ENCODE measurements at places on chromosomes 4 and X.

DNA sequence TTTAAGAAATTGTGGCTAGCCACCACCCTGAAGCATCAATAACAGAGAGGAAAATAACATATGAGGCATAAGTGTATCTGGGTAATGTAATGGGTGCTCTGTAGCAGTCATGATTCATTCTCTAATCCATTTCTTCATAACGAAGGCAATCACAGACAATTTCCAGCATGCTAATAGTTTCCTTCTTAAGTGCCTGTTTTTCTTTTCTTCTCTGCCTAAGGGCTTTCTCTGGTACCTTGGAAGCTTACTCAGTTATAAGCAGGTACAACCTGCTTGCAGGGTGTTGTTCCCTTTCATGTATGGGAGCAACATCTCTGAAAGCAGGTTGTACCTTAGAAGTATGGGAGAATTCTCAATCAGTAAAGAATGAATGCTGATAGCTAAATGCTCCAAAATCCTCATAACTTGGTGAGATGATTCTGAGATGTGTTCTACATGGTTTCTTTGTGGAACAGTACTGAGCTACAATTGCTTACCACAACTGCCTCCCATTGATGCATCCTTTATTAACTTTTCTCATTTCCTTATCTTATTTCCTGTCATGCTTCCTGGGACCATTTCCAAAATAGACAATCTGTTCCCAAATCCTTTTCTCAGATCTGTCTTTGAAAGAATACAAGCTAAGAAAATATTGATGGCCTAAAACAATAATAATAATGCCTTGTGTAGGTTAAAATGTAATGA, 247.6 kb downstream of the PAPSS1 start:
- no peak for DNase-seq

DNA sequence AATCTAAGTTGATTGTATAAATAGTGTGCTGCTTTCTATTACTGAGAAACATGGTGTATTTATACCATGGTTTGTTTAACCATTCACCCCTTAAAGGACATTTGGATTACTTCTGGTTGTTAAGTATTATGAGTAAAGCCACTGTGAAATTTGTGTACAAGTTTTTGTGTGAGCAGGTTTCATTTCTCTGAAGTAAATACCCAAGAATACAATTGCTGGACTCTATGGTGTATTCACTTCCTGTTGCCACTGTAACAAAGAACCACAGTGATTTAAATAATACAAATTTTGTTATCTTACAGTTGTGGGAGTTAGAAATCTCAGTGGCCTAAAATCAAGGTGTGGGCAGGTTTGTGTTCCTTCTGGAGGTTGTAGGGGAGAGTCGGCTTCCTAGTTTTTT, 869.6 kb downstream of the CCSER1 start:
- no peak for DNase-seq

DNA sequence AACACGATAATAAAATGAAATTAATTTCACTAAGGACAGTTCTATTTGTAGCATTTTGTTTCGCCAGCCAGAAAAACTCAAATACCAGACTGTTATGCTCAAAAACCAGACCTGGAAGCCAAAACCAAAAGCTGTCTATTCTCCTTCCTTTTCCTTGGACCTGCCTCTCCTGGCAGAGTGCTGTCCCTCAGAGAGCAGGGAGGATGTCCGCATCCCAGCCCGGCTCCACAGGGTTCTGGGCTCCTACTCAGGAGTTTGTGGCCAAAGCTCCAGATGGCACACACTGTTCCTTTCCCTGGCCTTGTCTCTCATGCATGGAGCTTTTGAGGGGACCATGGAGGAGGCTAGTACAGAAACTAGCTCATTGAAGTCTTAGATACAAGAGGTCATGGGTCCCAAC, 41.9 kb upstream of the C1QTNF7 start:
- no peak for DNase-seq

DNA sequence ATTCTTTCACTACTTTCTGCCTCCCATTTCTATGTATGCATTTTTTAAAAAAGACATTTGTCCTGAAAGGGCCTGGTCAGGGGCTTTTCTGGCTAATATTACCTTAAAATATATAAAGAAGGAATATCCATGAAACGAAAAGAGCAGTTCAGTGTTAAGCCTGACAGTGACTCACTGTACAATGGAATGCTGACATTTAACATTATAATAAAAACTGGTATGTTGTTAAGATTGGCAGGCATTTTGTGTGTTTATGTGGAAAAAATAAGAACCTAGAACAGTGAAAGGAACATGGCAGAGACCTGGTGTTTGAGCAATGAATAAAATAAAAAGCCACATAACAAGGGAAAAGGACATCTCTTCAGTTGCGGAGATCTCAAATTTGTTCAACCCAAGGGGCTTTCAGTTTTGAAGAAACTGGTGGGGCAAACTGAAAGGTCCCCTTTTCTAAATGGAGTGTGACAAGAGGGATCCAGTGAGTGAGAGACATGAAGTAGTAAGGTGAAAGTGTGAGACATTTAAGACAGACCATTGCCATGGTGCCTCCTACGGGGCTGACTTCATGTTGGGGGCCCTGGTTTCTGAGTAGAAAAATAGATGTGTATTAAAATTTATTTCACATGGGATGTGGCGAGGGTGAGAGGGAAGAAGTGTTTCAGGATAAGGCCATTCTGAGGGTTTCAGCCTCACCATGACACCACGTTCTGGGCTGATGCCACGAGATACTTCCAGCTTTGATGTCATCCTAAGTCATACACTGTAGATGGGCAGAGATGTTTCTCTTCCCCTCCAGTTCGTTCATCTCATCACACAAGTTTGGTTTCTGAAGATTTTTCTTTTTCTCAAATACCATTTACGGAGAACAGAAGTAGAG, 324.9 kb downstream of the PPP3CA start:
- DNase-seq: no peak

DNA sequence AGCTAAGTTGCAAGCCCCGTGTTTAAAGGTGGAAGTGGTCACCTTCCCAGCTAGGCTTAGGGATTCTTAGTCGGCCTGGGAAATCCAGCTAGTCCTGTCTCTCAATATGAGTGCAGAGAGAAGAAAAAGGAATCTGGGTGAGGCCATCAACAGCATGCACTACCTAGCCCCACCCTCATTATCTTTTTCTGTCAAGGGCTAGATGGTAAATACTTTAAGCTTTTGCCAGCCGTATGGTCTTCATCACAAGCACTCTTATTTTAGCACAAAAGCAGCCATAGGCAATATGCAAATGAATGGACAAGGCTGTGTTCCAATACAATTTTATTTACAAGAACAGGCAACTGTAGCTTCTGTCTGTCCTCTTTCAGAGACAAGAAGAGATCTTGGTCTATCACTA, 282.9 kb downstream of the ZNF674 start:
- no peak for DNase-seq

DNA sequence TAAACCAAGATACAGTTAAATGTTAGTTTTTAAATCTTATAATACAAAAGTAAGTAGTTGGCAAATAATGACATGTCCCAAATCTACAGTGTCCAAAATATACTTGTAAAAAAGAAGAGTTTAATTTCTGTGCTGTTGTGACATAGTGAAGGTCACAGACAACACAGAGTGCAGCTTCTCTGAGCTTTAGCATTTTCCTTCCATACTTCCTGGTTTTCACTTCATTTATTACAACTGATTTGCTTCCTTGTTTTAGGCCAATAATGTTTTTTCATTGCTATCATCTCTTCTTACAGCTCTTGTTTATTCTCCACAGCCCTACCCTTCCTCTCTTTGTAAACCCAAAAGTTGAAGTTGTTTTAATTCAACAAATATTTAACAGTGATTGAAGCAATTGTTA, 132.4 kb upstream of the TET2 start:
- no peak for DNase-seq

- no peak for DNase-seq
Measured at GRCh38 chrX:38717871-38718270, 83.4 kb upstream of the MID1IP1 start.

DNA sequence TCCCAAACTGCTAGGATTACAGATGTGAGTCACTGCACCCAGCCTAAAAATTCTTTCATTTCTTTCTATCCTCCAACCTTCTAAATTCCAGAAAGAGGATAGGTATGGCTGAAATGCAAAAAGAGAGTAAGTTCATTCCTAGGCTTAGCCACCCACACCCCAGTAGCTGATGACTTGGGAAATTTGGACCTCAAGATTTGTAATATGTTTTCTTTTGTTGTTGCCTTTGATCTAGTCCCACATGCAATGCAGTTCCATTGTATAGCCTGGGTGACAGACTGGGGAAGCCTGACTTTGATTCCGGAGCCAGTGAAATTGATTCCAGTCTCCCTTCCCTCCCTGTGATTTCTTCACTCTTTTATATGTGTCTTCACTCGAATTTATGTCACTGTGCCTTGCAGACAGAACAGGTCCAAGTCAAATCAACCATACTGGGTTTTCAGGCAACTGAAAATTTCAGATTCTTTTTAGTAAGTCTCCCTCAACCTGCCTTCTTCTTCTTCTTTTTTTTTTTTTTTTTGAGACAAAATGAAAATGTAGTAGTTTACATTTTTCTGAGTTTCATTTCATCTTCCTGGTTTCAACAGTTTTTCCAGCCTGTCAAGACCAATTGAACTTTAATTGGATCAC, 176.2 kb upstream of the RBPJ start:
- DNase-seq: no peak

- DNase-seq: no peak
Measured at GRCh38 chr4:87863486-87863885, 30.7 kb downstream of the MEPE start.

- no peak for DNase-seq
Measured at GRCh38 chrX:155094468-155095061, 23.3 kb downstream of the BRCC3 start.

DNA sequence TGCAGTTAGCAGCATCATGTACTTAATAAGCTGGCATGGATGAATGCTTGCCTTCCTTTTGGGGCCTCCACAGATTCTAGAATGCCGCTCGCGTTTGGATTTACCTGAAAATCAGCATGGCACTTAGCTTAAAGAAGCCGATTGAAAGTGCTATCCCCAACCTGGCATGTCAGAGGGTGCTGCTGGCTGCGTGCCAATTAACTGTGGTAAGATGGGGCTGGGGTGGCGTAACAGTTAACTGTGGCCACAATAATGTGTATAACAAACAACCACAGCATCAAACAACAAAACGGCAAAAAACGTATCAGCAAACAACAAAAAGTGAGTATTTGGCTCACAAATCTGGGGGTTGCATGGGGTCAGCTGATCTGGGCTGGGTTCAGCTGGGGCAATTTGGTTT, 70.5 kb downstream of the CBLL2 start:
- no peak for DNase-seq

GRCh38 chrX:74437530-74437929, 16.2 kb downstream of the SLC16A2 start:
- DNase-seq: no peak

DNA sequence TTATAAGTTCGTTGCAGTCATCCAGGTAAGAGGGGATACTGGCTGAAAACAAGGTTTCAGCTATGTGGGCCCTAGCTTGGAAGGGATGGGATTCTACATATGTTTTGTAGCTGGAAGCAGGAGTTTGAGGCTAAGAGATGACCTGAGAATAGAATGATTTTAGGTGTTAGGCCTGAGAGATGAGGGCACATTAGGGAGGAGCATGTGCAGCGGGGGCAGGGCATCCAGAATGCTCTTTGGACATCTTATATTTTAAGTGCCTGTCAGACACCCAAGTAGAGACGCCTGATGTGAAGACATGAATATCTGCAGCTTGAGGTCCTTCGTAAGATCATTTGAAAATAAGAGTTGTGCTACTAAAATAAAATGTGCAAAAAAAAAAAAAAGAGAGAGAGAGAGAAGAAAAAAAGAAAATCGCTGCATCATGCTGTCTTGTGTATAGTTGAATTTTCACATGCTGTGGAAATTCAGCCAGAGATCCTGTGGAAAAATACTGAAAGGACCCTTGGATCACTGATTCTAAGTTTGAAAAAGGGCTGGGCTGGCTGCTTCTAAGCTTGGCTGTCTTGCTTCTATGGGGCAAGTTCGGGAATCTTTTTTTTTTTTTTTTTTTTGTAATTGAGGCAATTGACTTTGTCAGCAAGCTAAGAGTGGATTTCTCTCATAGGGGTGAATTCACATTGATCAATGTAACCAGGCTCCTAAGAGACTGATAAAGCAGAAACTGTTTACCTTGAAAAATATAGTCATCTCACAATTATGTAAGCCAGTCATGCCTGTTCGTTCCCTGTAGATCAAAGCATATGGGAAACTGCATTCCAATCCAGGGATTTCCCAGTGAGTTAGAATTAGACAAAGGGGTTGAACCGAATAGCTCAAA, 341.0 kb upstream of the GATB start:
- DNase-seq: no peak

DNA sequence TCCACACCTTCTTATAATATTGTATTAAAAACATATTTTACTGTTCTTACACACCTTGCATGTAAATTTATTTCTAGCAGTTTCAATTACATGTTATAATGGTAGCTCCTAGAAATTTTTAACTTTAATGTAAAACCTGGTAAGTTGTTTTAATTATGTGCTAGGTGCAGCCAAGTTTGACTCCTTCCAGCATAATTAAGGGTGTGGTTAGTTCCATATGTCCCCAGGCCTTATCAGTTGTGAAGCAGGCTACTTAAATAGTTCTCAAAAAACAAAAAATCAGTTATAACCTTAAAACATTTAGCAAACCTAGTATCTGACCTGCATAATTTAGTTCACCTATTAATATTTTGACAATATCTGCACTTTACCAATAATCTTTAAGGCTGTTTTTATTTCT, 26.9 kb upstream of the PASD1 start:
- no peak for DNase-seq

DNA sequence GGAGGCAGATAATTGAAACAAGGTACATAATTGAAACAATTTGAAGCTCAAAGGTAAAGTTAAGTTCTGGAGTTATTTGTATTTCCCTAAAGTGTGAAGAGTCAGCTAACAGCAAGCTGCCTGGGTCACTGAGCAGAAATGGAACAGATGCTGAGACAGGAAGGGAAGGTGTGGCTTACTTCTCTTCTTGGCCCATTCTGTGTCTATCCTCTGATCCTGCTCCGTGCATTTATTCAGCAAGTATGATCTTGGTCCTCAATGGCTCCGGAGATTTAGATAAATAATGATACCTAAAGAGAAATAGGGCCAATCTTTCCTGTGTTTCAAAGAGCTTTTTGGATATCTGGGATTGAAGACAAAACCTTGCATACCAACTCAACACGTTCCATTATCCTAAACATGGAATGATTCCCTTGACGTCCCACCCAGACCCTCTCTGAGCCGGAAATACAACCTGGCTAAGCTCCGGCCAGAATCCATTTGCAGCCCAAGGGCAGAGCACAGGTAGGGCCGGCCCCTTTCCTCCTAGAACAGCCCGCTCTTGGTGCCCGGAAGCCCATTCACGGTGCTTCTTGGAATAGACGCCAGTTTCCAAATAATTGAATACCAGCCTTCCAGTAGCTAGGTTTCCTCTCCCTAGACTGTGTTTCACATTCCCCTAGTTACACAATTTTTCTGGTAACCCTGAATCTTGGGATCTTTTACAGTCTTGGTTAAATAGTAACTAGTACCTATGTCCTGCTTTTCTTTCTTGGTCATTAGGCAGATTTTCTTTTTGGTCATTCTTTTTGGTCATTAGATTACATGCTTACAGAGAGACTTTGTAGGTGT, 211.0 kb downstream of the NWD2 start:
- DNase-seq: no peak

- no peak for DNase-seq
Measured at GRCh38 chr4:27078934-27079455, 218.4 kb downstream of the STIM2 start.
